NCI-H1417 treated with DMSO at 0.1 percent for 48 hours (cell line): ENCODE measurements at places on chromosomes 5 and 9.

DNA sequence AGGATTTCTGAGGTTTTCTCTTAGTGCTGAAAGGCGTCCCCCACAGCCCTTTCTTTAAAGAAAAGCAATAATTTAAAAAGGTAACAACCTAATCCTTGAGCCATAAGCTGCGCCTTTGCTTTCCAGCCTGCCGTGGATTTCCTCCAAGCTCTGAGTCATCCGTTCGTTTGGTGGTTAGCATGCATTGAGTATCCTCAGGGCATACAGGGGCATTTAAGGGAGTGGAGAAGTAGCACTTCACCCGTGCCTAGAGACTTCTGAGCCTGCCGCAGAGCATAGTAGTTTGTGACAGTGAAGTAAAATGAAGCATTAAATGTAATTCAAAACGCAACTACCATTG, 892 bp upstream of the TNC start:
- peak; percentile 17 for DNase-seq

DNA sequence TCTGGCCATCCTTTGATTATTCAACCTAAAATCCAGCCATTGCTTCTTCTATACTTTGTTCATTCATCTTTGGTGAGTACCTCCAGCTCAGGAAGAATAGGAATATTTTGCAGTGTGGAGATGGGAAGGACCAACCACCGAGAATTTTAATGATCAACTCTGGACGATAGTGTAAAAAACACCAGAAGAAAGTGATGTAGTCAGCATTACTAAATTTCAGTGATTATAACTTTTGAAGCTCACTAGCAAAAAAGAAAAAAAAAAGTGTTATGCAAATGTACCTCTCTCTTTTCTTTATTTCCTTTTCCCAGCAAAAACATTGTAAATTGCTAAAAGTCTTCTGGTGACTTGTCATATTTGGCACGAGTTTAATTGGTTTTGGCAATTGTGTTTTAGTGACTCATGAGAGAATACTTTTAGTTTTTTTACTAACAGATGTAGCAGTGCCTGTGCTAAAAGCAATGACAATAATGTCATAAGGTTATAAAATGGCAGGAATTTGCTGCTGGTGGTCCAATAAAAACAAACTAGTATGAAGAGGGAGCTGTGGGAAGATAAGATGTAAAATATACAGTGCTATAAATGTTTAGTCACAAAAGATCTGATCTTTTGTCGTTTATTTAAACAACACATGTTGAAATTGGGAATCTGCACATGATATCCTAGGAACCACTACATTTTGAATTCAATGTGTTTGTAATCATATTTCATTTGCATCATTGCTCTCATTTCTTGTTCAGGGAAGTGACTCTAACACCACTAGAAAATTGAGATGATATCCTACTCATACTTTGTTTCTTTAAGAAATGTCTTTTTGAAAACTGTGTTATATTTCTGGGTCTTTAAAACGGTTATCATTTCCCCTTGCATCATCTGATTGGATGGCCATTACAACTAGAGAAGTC, 81.3 kb upstream of the ERCC6L2 start:
- no peak for DNase-seq

DNA sequence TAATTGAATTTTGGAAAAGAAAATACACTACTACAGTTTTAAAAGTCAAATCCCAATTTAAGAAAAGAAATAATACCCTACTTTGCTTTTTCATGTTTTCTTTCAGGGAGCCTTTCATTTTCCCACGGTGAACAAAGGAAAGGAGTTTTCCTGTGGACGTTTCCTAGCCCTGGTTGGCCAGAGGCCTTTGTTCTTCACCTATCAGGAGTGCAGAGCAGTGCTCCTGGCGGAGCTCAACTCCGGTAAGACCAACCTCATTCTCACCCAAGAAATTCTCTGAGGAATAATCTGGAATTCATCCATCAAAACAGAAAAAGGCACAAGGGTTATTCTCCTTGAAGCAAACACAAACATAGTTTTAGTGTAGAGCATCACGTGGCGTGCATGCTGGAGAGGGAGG, 248.9 kb downstream of the ADGRV1 start:
- no peak for DNase-seq

DNA sequence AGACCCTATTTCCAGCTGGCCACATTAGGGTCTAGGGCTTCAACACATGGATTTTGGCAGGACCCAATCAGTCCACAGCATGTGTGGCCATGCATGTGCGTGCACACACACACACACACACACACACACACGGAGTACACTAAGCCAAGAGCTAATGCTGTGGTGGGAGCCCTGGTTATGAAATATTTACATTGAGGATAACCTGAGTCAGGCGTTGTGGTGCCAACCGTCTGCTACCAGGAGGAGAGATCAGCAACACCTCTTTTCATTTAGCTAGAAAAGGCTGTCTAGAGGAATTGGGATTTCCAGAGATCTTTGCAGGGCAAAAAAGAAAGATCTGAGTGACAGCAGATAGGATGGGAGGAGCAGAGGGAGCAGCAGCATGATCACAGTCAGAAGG, 141.5 kb downstream of the TRPM3 start:
- DNase-seq = no peak

- DNase-seq = no peak
These were observed 52.8 kb downstream of the GRIA1 start for GRCh38 chr5:153543288-153543687.

GRCh38 chr9:115494393-115494792, 376.4 kb upstream of the TNC start:
- no peak for DNase-seq
